NCI-H524 treated with DMSO at 0.1 percent for 48 hours (cell line): ENCODE measurements at places on chromosomes 12 and 14.

GRCh38 chr12:16349131-16349460, 1.7 kb downstream of the MGST1 start:
- no peak for DNase-seq

DNA sequence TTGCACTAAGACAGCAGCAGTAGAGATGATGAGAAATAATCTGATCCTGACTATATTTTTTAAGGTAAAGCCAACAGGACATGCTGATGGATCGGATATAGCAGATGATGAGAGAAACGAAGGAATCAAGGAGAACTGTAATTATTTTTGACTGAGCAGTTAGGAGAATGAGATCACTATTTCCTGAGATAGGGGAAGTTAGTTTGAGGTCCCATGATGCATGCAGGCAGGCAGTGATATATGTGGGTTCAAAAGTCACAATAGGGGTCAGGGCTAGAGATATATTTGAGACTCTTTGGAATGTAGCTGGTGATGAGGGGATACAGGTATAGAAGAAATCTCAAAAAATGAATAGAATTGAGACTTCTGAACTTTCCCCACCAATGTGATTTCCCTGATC, 107.6 kb downstream of the GTF2A1 start:
- no peak for DNase-seq

DNA sequence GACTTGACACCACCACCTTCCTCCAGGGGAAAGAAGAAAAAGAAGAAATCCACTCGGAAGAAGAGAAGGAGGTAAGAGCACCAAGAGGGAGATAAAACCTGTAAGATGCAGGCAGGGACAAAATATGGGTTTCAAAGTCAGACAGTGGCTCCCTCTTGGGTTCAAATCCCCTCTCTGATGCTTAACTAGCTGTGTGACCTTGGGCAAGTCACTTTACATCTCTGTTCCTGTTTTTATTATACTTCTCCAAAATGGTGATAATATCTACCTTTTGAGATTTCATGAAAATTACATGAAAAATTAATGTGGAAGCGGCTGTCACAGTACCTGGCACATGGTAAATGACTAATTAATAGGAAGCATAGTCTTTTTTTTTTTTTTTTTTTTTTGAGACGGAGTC, 64.4 kb upstream of the HSPB8 start:
- DNase-seq, result no peak

DNA sequence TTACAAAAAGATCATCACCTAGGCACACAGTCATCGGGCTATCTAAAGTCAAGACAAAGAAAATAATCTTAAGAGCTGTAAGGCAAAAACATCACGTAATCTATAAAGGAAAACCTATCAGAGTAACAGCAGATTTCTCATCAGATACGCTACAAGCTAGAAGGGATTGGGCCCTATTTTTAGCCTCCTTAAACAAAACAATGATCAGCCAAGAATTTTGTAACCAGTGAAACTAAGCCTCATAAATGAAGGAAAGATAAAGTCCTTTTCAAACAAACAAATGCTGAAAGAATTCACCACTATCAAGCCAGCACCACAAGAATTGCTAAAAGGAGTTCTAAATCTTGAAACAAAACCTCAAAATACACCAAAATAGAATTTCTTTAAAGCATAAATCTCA, 191.6 kb upstream of the BMP4 start:
- no peak for DNase-seq

DNA sequence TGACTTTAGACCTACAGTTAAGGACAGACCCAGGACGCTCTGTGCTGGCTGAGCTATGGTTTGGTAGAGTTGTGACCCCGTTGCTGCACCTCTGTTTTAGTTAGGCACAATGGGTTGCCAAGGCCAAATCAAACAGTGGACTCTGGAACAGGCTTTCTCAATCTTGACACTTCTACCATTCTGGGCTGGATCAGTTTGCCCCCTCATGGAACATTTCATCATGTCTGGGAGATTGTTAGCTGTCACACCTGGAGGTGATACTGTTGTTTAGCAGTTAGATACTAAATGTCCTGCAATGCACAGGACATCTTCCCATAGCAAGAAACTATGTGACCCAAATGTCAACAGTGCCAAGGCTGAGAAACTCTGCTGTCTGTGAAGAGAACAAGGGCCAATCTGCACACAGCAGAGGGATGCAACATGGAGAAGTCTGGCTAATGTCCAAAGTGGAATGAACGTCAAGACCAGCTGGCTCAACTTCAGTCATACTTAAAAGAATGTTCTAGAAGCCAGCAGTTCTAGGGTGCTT, 65.6 kb upstream of the DICER1 start:
- DNase-seq, result no peak

GRCh38 chr12:100651694-100652093, 78.2 kb downstream of the GAS2L3 start:
- DNase-seq, result no peak

DNA sequence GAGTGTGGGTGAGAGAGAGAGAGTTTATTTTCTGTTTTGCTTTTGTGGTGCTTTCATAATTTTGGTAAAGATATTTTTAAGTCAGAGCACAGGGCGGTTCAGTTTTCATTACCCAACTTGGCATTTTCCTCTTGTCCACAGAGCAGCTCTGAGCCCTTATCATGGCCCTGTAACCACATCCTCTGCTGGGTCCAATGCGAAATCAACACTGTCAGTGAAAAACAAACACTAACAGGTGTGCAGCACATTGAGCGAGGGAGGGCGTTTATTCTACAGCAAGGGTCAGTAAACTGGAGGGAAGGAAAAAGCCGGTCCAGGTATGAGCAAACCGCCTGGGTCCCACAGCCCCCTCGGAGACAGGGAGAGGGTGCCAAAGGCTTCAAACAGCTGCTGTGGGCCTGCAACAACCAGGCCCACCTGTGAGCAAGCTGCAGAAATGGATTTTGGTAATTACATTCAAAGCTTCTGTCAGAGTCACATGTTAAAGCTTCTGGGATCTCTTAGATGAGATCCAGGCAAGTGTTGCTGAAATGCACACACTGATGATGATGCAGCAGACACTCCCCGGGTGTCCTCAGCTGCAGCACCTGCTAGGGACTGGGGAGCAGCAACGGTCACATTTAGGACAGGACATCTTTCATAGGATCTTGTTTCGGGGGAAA, 132.7 kb upstream of the DYRK2 start:
- DNase-seq, result no peak

DNA sequence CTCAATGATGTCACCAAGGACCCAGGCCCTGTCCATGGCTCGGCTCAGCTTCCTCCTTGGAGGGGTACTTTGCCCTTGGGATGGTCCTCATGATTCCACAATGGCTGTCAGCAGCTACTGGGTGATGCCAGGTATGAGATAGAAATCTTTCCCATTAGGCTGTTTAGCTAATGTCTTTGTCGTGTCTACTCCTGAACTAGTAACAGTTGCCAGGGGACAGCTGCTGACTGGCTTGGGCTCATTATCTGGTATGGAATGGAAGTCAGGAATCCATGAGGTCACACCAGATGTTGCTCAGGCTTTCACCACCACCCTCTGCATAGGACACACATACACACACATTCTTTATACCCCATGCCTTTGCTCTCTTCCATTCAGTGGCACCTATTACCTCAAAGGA, 9.2 kb downstream of the PRPH start:
- DNase-seq, result no peak

- DNase-seq, result no peak
Observed at GRCh38 chr14:33062881-33063280, 124.2 kb downstream of the NPAS3 start.

DNA sequence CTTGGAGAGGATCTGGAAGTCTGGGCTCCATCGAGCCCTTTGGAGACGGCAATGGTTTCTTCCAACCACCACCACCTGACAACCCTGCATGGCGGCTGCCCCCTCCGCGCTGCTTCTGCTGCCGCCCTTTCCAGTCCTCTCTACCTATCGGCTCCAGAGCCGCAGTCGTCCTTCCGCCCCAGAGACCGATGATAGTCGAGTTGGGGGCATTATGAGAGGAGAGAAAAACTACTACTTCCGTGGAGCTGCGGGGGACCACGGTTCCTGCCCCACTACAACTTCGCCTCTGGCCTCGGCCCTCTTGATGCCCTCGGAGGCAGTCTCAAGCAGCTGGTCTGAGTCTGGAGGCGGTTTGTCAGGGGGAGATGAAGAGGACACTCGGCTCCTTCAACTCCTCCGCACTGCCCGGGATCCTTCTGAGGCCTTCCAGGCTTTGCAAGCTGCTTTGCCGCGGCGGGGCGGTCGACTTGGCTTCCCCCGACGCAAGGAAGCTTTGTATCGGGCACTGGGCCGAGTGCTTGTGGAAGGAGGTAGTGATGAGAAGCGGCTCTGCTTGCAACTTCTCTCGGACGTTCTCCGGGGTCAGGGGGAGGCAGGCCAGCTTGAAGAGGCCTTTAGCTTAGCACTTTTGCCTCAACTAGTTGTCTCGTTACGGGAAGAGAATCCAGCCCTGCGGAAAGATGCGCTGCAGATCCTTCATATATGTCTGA, 499 bp downstream of the TOGARAM1 start:
- DNase-seq, result no peak

DNA sequence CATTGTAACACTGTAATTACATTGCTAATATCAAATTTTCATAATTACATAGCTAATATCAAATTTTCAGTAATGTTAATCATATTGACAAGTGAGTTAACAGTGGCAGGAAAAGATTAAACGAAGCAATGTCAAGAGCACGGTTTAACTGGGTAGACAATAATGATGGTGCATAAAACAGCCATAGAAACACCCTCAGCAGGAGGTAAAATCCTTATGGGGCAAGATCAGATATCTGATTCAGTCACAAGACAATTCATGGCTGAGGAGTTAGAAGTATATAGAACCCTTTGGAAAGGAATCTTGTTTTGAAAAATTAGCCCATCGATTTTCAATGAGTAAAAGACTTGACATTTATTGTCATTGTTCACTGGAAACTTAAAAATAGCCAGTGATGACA, 190.6 kb downstream of the SLC2A13 start:
- no peak for DNase-seq

DNA sequence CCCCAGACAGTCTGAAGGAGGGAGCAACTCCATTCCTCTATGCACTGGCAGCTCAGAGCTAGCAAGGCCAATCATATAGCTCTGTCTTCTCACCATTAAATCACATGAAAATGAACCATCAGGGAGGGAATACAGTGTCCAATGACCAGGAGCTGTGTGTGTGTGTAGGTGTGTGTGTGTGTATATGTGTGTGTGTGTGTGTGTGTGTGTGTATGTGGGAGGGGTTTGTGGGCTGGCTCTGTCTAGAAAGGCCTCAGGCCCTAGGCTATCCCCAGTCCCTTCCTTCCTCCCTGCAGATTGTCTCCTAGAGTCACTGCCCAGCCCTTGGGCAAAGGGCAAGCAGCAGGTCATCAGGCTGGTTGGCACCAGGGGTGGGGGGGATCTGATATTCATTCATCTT, 5.7 kb upstream of the SUSD6 start:
- no peak for DNase-seq

GRCh38 chr12:69919495-69919894, 94.5 kb downstream of the MYRFL start:
- no peak for DNase-seq

DNA sequence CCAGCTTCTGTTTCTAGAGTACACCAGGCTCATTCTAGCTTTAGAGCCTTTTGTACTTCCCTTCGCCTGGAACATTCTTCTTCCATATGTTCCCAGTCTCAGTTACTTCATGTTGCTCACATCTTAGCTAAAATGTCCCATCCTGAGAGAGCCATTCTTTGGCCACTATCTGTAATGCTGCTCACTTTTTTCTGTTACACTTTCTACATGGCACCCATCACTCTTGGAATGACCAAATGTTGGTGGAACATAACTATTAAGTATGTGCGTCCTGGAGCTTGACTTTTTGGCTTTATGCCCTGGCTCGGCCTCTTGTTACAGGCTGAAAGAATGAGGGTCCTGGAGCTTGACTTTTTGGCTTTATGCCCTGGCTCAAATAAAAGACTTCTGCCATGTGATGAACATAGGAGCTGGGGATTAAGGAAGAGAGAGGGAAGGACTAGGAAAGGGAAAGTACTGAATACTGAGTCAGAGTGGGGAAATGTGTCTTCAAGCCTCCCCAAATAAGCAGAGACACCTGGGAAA, 442.9 kb upstream of the ATP2B1 start:
- DNase-seq, result no peak

- DNase-seq, result no peak
Observed at GRCh38 chr12:8672381-8672780, 9.8 kb upstream of the MFAP5 start.

DNA sequence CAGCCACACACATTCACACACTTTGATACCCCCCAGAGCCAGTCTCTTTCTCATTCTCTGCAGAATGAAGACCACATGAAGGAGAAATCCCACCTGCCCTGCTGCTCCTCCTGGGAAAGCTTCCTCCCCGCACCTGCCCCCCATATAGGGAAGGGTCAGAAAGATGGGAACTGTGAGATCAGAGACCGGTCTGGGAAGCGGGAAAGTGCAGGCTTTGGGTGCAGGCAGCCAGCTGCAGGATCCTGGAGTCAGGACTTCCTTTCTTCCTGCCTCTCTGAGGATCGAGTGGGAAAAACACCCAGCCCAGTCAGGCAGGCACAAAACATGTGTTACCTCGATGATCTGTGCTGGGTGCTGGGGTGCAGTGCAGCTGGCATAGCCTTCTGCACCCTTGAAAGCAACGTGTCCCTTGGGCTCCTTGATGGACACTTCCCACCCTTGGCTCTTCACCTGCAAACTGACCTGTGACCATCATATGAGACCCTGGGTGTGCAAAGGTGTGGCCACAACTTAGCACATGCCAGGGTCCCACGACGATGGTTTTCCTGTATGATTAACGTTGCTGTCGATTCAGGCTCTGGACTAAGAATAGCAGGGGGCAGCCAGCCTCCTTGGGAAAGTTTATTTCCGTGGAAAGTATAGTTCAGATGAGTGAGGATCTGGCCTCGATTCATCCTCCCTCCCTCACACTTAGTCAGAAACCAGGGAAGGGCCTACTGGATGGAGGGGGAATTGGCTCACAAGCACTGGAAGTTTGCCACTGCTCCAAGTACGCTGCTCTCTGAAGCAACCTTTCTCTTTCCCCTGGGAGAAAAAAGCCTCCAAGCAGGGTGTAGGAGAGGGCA, 105.4 kb upstream of the MED13L start:
- DNase-seq, result no peak

DNA sequence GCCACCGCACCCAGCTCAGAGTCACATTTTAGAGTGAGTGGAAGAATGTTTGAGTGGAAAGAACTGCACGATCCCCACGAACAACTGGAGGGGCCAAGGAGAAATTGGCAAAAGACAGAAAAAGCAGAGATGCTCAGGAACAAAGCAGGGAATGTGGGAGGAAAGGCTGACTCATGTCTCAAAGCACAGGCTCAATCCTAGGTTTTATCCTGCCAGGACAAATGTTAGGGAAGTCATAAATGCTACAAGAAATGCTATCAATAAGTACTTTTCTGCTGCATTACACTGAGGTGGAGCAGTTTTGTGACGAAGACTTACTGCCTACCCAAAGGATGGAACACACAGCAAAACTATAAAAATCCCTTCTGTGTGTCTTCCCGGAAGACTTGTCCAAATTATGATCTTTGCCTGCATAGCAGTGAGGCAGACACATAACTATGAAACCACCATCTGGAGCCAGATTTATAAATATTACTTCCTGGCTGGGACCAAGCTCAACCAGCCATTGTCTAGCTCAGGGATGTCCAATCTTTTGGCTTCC, 26.7 kb downstream of the NIN start:
- DNase-seq, result no peak

- DNase-seq, result no peak
Observed at GRCh38 chr12:82069931-82070514, 288.2 kb downstream of the CCDC59 start.
